ENCODE measurements at places on chromosomes 2 and 18. TPM values are rescaled to one million over a fixed set of nuclear protein-coding genes. Genes with fewer than 3 reads are reported as not detected.

DNA sequence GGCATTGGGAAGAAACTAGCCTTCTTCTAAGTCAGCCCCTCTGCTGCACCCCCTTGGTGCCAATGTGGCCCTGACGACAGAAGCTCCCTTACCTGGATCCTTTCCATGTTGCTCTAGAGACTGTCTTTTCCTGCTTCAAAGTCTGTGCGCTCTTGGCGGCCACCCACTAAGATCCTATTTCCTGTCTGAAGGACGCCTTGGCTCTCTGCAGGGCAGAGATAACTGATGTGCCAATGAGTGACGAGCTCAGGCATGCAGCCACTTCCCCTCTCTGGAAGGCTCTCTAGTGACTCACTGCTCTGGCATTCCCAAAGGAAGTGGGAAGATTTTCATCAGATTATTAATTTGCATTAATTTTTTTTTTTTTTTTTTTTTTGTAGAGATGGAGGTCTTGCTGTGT lies 273.5 kb downstream of the CDH20 start:
- H3K27me3 ChIP-seq = no peaks in the 10 kb centered on the region
- peak overlapping the region; percentile 97 for H3K27ac ChIP-seq
- peaks cover 71% of the 10 kb centered on the region for H3K4me1 ChIP-seq

DNA sequence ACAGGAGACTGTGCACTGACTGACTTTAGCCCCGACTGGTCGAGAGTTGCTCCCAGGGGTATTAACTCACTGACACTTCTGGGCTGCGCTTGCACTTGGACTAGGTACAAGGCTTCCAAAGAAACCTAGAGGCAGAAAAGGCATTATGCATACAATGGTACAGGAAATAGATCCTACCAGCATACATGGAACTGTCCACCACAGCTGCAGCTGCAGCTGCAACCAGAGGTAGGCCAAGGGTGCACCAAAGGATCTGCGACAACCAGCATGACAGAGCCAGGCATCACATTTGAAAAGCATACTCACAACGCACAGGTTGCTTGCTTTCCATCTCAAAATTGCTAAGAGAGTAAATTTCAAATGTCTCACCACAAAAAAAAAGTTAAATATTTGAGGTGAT lies 22.6 kb upstream of the PGAP1 start:
- H3K4me1 ChIP-seq = no peaks in the 10 kb centered on the region
- no peak overlapping the region for H3K4me3 ChIP-seq
- no peak overlapping the region for H3K27ac ChIP-seq
- no peaks in the 10 kb centered on the region for H3K36me3 ChIP-seq

Gene DCDC2C
- not detected for total RNA-seq

Gene PAX8
- 0.22 TPM for total RNA-seq
